ENCODE measurements at places on chromosomes 3 and 15. TPM values are rescaled to one million over a fixed set of nuclear protein-coding genes. Genes with fewer than 3 reads are reported as not detected.
A peak's percentile ranks its signal among the peaks of the same experiment; 100 is the strongest.

PLIN1 gene
- total RNA-seq, result not detected

ACTR8 gene
- 35.8 TPM for total RNA-seq

DNA sequence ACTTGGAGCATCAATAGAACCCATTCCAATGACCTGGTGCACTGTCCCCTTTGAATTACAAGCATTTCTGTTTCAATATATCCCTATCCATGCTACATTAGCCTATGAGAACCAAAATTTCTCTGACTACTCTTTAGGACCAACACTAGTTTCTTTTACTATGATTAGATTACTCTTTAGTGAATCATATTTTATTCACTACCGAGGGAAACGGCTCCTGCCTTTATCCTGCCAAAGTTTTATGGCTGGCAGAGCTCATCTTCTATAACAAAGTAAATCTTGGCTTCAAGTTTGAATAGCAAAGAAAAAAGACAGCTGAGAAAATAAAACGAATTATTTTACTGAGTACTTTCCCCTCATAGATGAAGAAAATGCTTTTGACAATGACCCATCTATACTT lies 120.9 kb downstream of the SLC9A9 start:
- no peak for DNase-seq

DNA sequence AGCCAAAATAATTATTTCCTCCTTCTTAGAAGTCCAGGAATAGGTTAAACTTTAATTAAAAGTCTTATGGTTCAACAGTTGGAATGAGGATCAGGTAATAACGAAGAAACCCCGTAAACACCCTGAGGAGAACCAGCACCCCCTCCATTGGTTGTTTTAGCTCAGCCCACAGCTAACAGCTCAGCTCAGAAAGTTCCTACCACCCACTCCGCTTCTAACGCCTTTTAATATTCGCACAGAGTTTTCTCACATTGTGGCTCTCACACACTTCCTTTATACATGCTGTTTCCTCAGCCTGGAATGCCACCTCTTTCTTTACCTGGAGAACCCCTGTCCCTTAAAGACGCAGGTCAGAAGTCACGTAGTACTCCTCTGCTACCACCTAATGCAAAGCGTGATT lies 17.0 kb downstream of the CX3CR1 start:
- no peak for DNase-seq

DNA sequence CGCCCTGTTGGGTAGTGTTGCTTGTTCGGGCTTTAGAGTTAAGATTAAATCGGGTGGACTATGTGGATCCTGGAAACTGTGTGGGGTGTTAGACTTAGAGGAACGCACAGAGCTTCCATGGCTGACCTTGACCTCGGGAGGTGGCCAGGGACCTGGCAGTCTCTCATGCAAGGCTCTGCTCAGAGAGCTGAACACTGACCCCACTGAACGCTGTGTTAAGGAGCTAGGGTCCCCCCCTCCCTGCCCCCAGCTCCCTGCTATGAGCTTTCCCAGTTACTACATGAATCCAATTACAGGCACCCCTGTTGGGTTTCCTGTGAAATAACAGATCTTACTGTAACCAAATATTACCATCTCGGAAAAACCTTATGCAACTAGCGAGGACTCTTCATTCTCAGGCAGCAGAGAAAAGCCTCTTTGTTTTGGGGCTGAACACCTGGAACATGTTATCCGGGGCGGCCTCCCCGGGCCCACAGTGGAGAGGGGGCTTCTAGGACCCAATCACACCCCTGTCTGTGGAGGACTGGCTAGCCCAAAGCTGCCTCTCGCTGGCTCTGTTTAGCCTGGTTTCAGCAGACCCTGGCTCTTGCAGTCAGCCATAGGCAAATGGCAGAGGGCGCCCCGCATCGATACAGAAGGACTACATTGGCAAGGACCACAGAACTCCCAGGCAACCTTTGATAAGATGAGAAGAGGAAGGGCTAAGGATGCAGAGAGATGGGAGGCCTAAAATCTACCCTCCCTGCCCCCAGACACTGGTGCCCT lies 25.8 kb upstream of the ALDH1A3 start:
- DNase-seq, result no peak

DNA sequence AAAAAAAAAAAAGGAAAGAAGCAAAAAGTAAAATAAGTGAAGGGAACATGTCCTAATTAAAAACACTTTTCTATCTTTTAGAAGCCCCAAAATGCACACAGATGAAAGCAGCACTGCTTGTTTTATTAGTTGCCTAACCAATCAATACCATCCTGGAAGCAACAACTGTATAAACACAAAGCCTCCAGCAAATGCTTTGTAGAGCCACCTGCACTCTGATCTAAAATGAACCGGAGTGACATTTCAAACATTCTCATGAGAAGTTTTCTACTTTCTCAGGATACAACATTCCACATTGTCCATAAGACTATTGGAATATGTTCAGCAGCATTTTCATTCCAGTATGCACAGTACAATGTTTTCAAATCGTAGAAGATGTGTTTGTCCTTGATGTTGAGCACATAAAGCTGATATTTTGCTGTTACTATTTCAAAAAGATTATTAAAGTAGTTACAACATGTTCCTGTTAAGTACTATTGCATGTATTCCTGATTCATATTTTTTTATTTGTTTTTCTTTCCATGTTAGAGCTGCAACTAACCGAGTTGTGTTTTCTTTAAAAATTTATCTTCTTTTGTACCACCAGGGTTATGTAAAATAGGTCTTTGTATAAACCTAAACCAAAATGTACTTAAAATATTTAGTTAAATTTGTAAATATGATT lies 50.3 kb upstream of the PLSCR5 start:
- DNase-seq, result no peak

- no peak for DNase-seq
These were observed 1407.1 kb downstream of the SI start for GRCh38 chr3:163671201-163671600.

GRCh38 chr3:55893045-55893664 lies 406.0 kb upstream of the WNT5A start:
- no peak for DNase-seq

CHRM5 gene
- not detected for total RNA-seq

GRCh38 chr3:140432229-140432669 lies 245.6 kb upstream of the TRIM42 start:
- peak; percentile 84 for DNase-seq

- DNase-seq, result no peak
These were observed 67.5 kb upstream of the PRR23C start for GRCh38 chr3:139112230-139112558.

DNA sequence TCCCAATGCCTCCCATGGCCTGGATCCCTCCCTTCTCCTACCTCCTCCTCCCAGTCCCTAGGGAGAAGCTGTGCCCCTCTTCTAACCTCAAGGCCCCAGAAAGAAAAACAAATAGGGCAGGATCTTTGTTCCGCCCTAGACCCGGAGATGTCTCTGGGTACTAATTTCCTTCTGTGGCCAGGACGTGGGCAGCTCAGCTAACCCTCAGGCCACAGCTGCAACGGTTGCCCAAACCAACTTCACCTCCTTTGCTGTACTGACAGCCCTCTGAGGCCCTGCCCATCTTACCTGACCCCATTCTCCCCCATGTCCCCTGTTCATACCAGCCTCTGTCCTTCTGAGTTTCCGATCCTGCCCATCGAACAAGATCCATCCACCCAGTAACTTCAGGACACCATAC lies 70.7 kb downstream of the SRGAP3 start:
- no peak for DNase-seq

SCN10A gene
- total RNA-seq, result not detected

Data from tongue (tissue), 3 donors.